ENCODE measurements at places on chromosomes 1 and 21. TPM values are rescaled to one million over a fixed set of nuclear protein-coding genes. Genes with fewer than 3 reads are reported as not detected.
A peak's percentile ranks its signal among the peaks of the same experiment; 100 is the strongest.

Gene FAM78B
- 1.5 TPM for total RNA-seq

- DNase-seq: no peak
These were observed 120.4 kb upstream of the C1orf174 start for GRCh38 chr1:4020449-4020848.

- DNase-seq: no peak
These were observed 88.1 kb upstream of the LRRC8D start for GRCh38 chr1:89732643-89733222.

GRCh38 chr1:9115351-9116205, 13.3 kb downstream of the GPR157 start:
- DNase-seq: peak; percentile 34

Gene CRP
- 0.26 TPM for total RNA-seq
